ENCODE measurements at places on chromosomes 4 and X.

DNA sequence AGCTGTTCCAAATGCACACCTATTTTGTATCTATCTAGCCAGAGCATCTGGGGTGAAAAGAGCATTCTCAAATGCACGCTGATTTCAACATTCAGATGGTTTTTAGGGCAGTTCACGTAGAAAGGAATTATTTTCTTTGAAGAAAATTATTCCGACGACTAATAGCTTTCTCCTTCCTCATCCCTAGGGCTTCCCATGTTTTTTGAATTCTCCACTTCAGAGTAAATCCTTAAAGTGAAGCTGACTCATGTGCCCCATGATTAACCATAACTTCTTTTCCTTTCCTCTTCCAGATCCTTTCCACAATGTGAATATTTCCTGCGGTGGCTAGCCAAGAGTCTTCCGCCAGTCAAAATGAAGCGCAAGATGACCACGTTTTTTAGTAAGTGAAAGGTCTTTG is 86.7 kb upstream of the PDHA1 start:
- no peak overlapping the region for H3K27ac ChIP-seq
- H3K4me1 ChIP-seq = no peaks in the 10 kb centered on the region
- no peak for DNase-seq
- H3K4me3 ChIP-seq = no peak overlapping the region
- H3K27me3 ChIP-seq = no peaks in the 10 kb centered on the region

DNA sequence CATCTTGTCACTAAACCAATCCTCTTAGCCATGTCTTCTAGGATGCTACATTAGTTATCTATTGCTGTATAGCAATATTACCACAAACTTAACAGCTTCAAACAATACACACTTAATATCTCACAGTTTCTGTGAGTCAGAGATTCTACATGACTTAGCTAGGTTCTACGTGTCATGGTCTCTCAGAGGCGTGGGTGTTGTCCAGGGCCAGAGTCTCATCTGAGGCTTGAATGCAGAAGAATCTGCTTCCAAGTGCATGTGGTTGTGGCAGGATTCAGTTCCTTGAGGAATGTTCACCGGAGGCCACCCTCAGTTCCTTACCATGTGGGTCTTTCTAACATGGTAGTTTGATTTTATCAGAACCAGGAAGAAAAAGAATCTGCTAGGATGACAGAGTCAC is 26.4 kb downstream of the PPP1R2C start:
- H3K27ac ChIP-seq = no peak overlapping the region
- no peaks in the 10 kb centered on the region for H3K36me3 ChIP-seq
- no peak overlapping the region for H3K4me3 ChIP-seq
- no peaks in the 10 kb centered on the region for H3K4me1 ChIP-seq
- DNase-seq = no peak

- H3K36me3 ChIP-seq = no peaks in the 10 kb centered on the region
- no peak overlapping the region for H3K27ac ChIP-seq
- peak; percentile 42 for DNase-seq
- H3K27me3 ChIP-seq = peaks cover 11% of the 10 kb centered on the region
- no peaks in the 10 kb centered on the region for H3K4me1 ChIP-seq
Observed at GRCh38 chr4:47704693-47705325, 133.1 kb downstream of the CORIN start.

GRCh38 chr4:78100060-78100459 is 42.9 kb downstream of the FRAS1 start:
- no peaks in the 10 kb centered on the region for H3K27me3 ChIP-seq
- H3K27ac ChIP-seq = no peak overlapping the region
- H3K36me3 ChIP-seq = no peaks in the 10 kb centered on the region

DNA sequence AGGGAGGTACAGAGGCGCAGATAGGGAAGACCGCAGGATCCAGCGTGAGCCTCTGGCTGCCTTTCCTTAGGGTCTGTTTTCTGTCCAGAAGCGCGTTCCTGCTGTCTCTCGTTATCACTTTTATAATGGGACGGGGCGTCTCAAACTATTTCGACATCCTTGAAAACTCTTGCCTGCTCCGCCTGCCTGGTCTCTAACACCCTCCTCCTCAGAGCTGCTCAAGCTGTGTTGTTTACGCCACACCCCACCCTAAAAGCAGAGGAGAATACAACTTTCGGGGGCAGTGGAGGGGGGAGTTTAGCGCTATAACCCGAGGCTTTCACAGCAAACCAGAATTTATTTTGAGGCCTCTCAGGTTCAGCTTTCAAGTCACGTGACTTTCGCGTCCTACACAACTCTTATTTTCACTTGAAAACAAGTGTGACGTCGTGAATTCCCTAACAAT is 646 bp upstream of the FAM3A start:
- no peak for DNase-seq
- H3K36me3 ChIP-seq = no peaks in the 10 kb centered on the region
- peaks cover 5% of the 10 kb centered on the region for H3K4me1 ChIP-seq
- H3K27me3 ChIP-seq = no peaks in the 10 kb centered on the region
- peak overlapping the region; percentile 84 for H3K27ac ChIP-seq

- peaks cover 11% of the 10 kb centered on the region for H3K4me1 ChIP-seq
- H3K4me3 ChIP-seq = no peak overlapping the region
- no peaks in the 10 kb centered on the region for H3K27me3 ChIP-seq
- no peak overlapping the region for H3K27ac ChIP-seq
- DNase-seq = no peak
- H3K36me3 ChIP-seq = no peaks in the 10 kb centered on the region
Observed at GRCh38 chr4:21012851-21013331, 312.6 kb downstream of the PACRGL start.

- no peak for DNase-seq
- H3K4me1 ChIP-seq = no peaks in the 10 kb centered on the region
- H3K27me3 ChIP-seq = no peaks in the 10 kb centered on the region
- H3K36me3 ChIP-seq = no peaks in the 10 kb centered on the region
Observed at GRCh38 chr4:137896221-137896737, 345.9 kb downstream of the SLC7A11 start.

- H3K4me1 ChIP-seq = no peaks in the 10 kb centered on the region
- no peaks in the 10 kb centered on the region for H3K27me3 ChIP-seq
- no peaks in the 10 kb centered on the region for H3K36me3 ChIP-seq
- no peak overlapping the region for H3K27ac ChIP-seq
- H3K4me3 ChIP-seq = no peak overlapping the region
Observed at GRCh38 chr4:188660796-188661195, 521.6 kb downstream of the TRIML1 start.

DNA sequence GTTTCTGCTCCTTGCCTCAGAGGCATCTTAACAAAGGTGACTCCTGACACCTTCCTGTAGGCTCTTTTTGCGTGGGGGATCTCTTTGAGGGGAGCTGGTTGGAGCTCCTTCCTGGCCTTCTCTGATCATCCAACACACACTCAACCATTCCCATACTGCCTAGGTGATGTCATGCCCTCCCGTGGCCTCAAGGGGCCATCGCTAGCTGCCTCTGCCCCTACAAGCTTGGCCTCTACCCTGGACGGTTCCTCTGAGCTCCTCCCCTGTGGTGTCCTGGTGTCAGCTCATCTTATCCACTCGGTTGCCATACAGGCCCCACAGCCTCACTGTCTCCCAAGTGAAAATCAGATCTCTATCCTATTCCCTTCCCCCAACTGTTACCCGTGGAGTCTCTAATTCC is 13.7 kb upstream of the ZNF185 start:
- no peaks in the 10 kb centered on the region for H3K36me3 ChIP-seq
- no peak overlapping the region for H3K27ac ChIP-seq
- no peak overlapping the region for H3K4me3 ChIP-seq
- H3K27me3 ChIP-seq = peaks cover 58% of the 10 kb centered on the region
- H3K4me1 ChIP-seq = no peaks in the 10 kb centered on the region

- H3K27ac ChIP-seq = no peak overlapping the region
- H3K36me3 ChIP-seq = no peaks in the 10 kb centered on the region
- no peak overlapping the region for H3K4me3 ChIP-seq
- no peaks in the 10 kb centered on the region for H3K27me3 ChIP-seq
- no peak for DNase-seq
Observed at GRCh38 chrX:40299641-40300046, 201.9 kb upstream of the BCOR start.

- H3K36me3 ChIP-seq = no peaks in the 10 kb centered on the region
- no peaks in the 10 kb centered on the region for H3K27me3 ChIP-seq
- no peak for DNase-seq
- no peak overlapping the region for H3K27ac ChIP-seq
- peaks cover 1% of the 10 kb centered on the region for H3K4me1 ChIP-seq
- H3K4me3 ChIP-seq = no peak overlapping the region
Observed at GRCh38 chr4:15198070-15198727, 195.9 kb downstream of the CPEB2 start.

GRCh38 chr4:16503421-16504100 is 277.3 kb upstream of the TAPT1 start:
- H3K36me3 ChIP-seq = no peaks in the 10 kb centered on the region
- H3K4me1 ChIP-seq = peaks cover 3% of the 10 kb centered on the region
- no peaks in the 10 kb centered on the region for H3K27me3 ChIP-seq
- no peak for DNase-seq

DNA sequence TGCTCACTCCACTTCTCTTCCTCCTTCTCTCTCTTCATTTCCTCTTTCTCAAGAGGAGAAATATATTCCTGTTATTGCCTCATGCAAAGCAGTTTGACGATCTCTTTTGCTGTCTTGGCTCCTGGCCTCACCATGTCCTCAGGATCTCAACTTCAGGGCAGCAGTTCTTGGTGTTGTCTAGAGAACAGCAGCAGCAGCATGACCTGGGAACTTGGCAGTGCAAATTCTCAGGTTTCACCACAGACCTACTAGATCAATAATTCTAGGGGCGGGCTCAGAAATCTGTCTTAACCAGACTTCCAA is 193.4 kb upstream of the EDNRA start:
- H3K27ac ChIP-seq = no peak overlapping the region
- H3K36me3 ChIP-seq = no peaks in the 10 kb centered on the region
- H3K4me1 ChIP-seq = no peaks in the 10 kb centered on the region
- DNase-seq = no peak
- no peak overlapping the region for H3K4me3 ChIP-seq

DNA sequence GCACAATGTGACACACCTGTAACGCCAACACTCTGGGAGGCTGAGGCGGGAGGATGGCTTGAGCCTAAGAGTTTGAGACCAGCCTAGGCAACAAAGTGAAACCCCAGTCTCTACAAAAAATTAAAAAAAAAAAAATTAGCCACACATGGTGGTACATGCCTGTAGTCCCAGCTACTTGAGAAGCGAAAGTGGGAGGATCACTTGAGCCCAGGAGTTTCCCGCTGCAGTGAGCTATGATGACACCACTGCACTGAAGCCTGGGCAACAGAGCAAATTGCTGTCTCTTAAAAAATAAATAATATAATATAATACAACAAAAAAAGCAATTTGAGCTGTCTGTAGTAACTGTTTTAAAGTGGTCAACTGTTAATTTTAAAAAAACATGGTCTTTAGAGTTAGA is 13.2 kb downstream of the SPOCK3 start:
- H3K4me1 ChIP-seq = no peaks in the 10 kb centered on the region
- no peak overlapping the region for H3K27ac ChIP-seq
- H3K27me3 ChIP-seq = no peaks in the 10 kb centered on the region
- no peak overlapping the region for H3K4me3 ChIP-seq
- no peaks in the 10 kb centered on the region for H3K36me3 ChIP-seq
- DNase-seq = no peak

GRCh38 chrX:72554448-72555140 is 18.0 kb downstream of the HDAC8 start:
- H3K27ac ChIP-seq = peak overlapping the region; percentile 56
- peak; percentile 18 for DNase-seq
- no peaks in the 10 kb centered on the region for H3K36me3 ChIP-seq
- H3K27me3 ChIP-seq = no peaks in the 10 kb centered on the region
- H3K4me3 ChIP-seq = no peak overlapping the region

GRCh38 chr4:153594210-153594609 is 89.9 kb upstream of the TLR2 start:
- peaks cover 95% of the 10 kb centered on the region for H3K36me3 ChIP-seq
- no peak overlapping the region for H3K4me3 ChIP-seq
- no peak overlapping the region for H3K27ac ChIP-seq

Data from neuronal stem cell (in vitro differentiated cells).